ENCODE measurements at places on chromosomes 4 and X. TPM values are rescaled to one million over a fixed set of nuclear protein-coding genes. Genes with fewer than 3 reads are reported as not detected.

DNA sequence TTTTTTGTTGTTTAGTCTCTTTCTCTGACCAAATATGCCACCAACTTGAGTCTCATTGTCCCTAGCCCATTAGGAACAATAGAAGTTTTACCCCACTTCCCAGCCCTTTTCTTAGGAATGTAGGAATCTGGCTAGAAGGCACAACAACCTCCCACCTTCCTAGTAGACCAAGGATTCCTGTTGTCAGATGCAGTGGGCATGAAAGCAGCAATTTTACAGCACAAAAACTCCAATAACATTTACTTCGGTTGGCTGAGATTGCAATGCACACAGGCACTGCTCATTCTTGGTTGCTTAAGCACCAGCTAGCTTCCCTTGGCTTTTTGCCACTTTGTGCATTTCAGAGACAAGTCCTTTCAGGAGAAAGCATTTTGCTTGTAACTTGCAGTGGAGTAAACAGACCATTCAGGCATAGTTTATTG, 312.8 kb downstream of the TENM3 start:
- H3K27me3 ChIP-seq = peaks cover 8% of the 10 kb centered on the region
- H3K36me3 ChIP-seq = no peaks in the 10 kb centered on the region
- H3K27ac ChIP-seq = no peak overlapping the region
- no peaks in the 10 kb centered on the region for H3K4me1 ChIP-seq
- DNase-seq = no peak

DNA sequence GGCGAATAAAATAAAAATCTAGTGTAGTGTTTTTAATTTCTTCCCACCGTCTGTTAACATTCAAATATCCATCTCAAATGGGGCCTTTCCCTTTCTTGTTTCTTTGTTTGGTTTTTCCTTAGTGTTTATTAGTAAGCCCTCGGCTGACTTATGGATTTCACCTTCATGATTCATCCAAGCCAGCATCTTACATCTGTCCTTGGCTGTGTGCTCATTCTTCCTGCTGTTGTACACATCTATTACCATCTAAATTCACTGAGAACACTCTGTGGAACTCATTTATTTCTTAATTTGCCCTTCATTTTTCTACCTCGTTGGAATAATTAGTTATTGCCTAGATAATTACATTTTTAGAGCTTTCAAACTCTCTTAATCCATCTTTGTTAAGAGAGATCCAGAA, 84.9 kb downstream of the SPCS3 start:
- H3K4me3 ChIP-seq = no peak overlapping the region
- no peak for DNase-seq
- no peaks in the 10 kb centered on the region for H3K4me1 ChIP-seq
- H3K27ac ChIP-seq = no peak overlapping the region
- H3K36me3 ChIP-seq = no peaks in the 10 kb centered on the region
- no peaks in the 10 kb centered on the region for H3K27me3 ChIP-seq

XKRX gene
- total RNA-seq = 2.2 TPM

- no peak overlapping the region for H3K4me3 ChIP-seq
- H3K4me1 ChIP-seq = no peaks in the 10 kb centered on the region
- DNase-seq = no peak
These were observed 79.1 kb upstream of the SLC6A14 start for GRCh38 chrX:116357329-116357728.

GRCh38 chr4:186942758-186943377, 219.2 kb upstream of the FAT1 start:
- no peaks in the 10 kb centered on the region for H3K27me3 ChIP-seq
- no peak overlapping the region for H3K27ac ChIP-seq
- no peaks in the 10 kb centered on the region for H3K36me3 ChIP-seq
- H3K4me1 ChIP-seq = no peaks in the 10 kb centered on the region
- H3K4me3 ChIP-seq = no peak overlapping the region

POLN gene
- 1.4 TPM for total RNA-seq

AFP gene
- total RNA-seq = not detected

DNA sequence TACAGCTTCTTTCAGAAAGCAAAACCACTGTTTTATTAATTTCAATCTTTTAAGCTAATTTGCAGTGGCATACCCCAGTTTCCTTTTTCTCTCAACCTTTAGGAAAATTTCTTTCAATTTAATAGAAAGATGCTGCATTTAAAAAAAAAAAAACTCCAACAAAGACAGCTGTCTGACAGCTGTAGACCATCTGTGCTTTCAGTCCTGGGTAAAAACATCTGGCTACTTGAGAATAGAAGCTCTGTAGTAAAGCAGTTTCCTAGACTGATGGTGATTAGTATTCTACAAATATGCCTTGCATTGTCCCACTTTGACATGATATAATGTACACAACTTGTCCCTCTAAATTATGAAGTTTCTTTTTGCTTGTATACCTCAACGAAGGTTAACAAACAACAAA, 197.8 kb downstream of the EDA start:
- DNase-seq = no peak
- H3K4me3 ChIP-seq = no peak overlapping the region
- no peaks in the 10 kb centered on the region for H3K4me1 ChIP-seq
- no peak overlapping the region for H3K27ac ChIP-seq
- H3K27me3 ChIP-seq = no peaks in the 10 kb centered on the region

GRCh38 chrX:2342281-2342688, 158.5 kb downstream of the DHRSX start:
- H3K4me3 ChIP-seq = no peak overlapping the region
- no peak overlapping the region for H3K27ac ChIP-seq
- peaks cover 28% of the 10 kb centered on the region for H3K4me1 ChIP-seq
- no peaks in the 10 kb centered on the region for H3K27me3 ChIP-seq
- DNase-seq = no peak

CCDC160 gene
- total RNA-seq = not detected

ZNF280C gene
- 9.1 TPM for total RNA-seq

- no peaks in the 10 kb centered on the region for H3K27me3 ChIP-seq
- no peak overlapping the region for H3K27ac ChIP-seq
- no peaks in the 10 kb centered on the region for H3K36me3 ChIP-seq
These were observed 219.9 kb upstream of the GLRA2 start for GRCh38 chrX:14309431-14309830.

- no peaks in the 10 kb centered on the region for H3K36me3 ChIP-seq
- no peak overlapping the region for H3K4me3 ChIP-seq
- no peak overlapping the region for H3K27ac ChIP-seq
- H3K4me1 ChIP-seq = no peaks in the 10 kb centered on the region
- no peak for DNase-seq
These were observed 8.1 kb downstream of the WDFY3 start for GRCh38 chr4:84958434-84958833.

DNA sequence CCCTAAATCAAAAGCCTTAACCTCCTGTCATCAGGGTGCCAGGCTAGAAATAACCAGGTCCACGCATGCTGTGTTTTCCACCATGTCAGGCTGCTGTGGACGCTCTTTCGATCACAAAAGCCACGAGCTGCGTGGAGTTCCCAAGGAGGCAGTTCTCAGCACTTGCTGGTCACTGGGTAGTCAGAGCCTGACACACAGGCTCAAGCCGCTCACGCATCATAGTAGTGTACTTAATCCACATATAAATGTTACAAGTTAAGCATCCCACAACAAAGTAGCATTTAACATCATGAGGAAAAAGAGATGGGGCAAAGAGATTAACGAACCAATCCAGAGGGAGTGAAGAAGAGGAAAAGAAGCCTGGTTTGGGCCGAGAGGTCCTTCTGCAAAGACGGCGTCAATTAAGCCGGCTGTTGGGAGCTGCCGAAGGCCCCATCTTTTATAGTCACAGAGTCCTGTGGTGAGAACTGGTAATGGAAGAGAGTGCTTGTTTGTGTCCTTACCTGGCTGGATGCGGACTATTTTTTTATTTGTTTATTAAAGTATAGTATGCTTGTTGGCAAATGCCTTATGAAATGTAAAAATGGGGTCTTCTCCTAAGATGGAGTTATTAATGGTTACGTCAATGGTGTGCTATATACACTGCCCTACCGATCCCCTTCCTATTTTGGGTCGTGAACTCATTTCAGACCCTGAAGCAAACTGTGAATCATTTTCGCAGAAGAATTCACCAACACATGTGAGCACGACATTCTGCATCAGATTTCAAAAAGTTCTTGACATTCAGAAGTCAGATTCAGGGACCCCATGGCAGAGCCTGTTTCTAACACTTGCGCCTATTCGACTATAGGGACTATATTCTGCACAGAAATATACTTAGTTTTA, 675 bp downstream of the PRIMPOL start:
- H3K4me3 ChIP-seq = peak overlapping the region; percentile 94
- peaks cover 40% of the 10 kb centered on the region for H3K4me1 ChIP-seq
- peak overlapping the region; percentile 89 for H3K27ac ChIP-seq
- H3K27me3 ChIP-seq = no peaks in the 10 kb centered on the region
- H3K36me3 ChIP-seq = peaks cover 21% of the 10 kb centered on the region
- no peak for DNase-seq

DNA sequence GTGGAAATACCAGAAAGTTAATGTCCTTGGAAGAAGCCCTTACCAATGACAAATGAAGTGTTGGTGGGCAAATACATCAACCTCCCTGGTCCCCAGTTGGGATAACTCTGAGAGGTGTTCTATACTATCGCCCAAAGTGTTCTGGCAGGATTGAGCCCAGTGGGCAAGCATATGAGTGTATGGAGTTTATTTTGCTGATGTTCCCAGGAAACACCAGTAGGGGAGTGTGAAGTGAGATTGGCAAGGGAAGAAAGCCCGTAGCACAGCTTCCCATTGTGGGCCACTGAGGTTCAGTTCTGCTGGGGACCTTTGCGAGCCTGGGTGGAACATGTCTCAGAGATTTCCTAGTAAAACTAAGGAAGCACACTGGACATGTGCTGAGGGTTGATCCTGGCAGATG, 65.1 kb downstream of the ARHGAP6 start:
- no peak overlapping the region for H3K4me3 ChIP-seq
- H3K4me1 ChIP-seq = no peaks in the 10 kb centered on the region
- no peaks in the 10 kb centered on the region for H3K36me3 ChIP-seq
- no peak overlapping the region for H3K27ac ChIP-seq

GRCh38 chr4:183729069-183729406, 69.9 kb downstream of the TRAPPC11 start:
- no peak for DNase-seq
- peaks cover 11% of the 10 kb centered on the region for H3K27me3 ChIP-seq
- H3K4me1 ChIP-seq = no peaks in the 10 kb centered on the region
- H3K4me3 ChIP-seq = no peak overlapping the region
- no peak overlapping the region for H3K27ac ChIP-seq

- H3K4me1 ChIP-seq = no peaks in the 10 kb centered on the region
- no peak overlapping the region for H3K27ac ChIP-seq
- H3K36me3 ChIP-seq = peaks cover 12% of the 10 kb centered on the region
- H3K4me3 ChIP-seq = no peak overlapping the region
- no peak for DNase-seq
- H3K27me3 ChIP-seq = no peaks in the 10 kb centered on the region
These were observed 75.5 kb downstream of the MTMR1 start for GRCh38 chrX:150768580-150769190.

DNA sequence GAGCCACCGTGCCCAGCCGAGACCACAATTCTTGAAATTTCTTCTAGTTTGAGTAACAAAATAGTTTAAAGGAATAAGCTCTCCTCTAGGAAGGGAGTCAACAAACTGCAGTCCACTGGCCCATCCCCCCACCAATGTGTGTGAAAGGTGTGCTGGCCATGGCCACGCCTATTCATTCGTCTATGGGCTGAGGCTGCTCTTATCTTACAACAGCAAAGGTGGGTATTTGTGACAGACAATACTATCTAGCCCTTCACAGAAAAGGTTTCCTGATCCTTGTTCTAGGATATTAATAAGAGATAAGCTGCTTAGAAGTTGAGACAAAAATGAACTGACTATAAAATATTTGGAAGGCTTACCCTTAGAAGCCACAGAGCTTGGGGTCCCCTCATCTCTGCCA, 41.2 kb downstream of the BEND2 start:
- no peak overlapping the region for H3K27ac ChIP-seq
- H3K27me3 ChIP-seq = no peaks in the 10 kb centered on the region
- H3K36me3 ChIP-seq = no peaks in the 10 kb centered on the region

ADGRG4 gene
- not detected for total RNA-seq

GRCh38 chrX:40508560-40508959, 72.2 kb upstream of the ATP6AP2 start:
- DNase-seq = no peak
- H3K27me3 ChIP-seq = no peaks in the 10 kb centered on the region
- H3K36me3 ChIP-seq = no peaks in the 10 kb centered on the region
- no peaks in the 10 kb centered on the region for H3K4me1 ChIP-seq
- H3K4me3 ChIP-seq = no peak overlapping the region
- H3K27ac ChIP-seq = no peak overlapping the region

CSAG2 gene
- not detected for total RNA-seq

DNA sequence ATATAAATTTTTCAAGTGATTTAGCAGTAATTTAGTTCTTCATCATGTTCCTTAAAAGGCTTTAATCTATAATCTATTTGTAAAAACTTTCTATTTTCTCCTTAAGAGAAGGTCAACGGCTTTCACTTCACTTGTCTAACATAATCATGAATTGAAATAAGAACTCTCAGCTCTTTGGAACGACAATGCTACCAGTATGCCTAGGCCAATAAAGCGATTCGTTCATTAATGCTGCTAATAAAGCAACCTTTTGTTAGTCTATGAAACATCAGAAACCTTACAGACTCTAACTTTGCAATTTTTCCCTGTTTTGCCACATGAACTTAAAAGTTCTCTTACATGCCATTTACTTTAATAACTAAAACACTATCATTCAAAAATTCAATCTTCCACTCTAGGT, 47.6 kb downstream of the FBXW7 start:
- peaks cover 6% of the 10 kb centered on the region for H3K36me3 ChIP-seq
- no peak for DNase-seq
- no peak overlapping the region for H3K27ac ChIP-seq
- H3K4me3 ChIP-seq = no peak overlapping the region
- peaks cover 45% of the 10 kb centered on the region for H3K4me1 ChIP-seq
- no peaks in the 10 kb centered on the region for H3K27me3 ChIP-seq

GRCh38 chr4:119873132-119873531, 193.5 kb downstream of the MAD2L1 start:
- H3K27ac ChIP-seq = no peak overlapping the region
- H3K36me3 ChIP-seq = no peaks in the 10 kb centered on the region
- H3K4me1 ChIP-seq = no peaks in the 10 kb centered on the region
- no peak for DNase-seq
- no peak overlapping the region for H3K4me3 ChIP-seq
- H3K27me3 ChIP-seq = no peaks in the 10 kb centered on the region

DNA sequence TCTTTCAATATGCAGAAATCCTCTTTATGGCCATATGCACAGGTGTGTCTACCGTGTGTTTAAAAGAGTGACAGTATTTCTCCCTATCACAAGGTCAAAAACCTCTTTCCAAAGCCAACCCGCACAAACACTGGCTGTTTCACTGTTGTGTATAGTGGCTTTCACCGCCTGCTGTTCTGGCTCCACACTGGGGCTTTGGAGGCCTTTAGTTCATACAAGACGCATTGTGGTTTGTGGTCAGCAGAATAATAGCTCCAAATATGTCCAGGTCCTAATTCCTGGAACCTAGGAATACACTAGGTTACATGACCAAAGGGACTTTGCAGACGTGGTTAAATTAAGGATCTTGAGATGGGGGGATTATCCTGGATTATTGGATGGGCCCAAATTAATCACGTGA, 40.7 kb upstream of the FAM9A start:
- H3K27ac ChIP-seq = no peak overlapping the region
- H3K4me3 ChIP-seq = no peak overlapping the region
- H3K36me3 ChIP-seq = no peaks in the 10 kb centered on the region
- no peaks in the 10 kb centered on the region for H3K4me1 ChIP-seq
